Activated CD4-positive, alpha-beta T cell treated with anti-CD3 and anti-CD28 coated beads, Interleukin-2, Interleukin-6, amounts not matched to agents 100 ng/mL and 50 ng/mL, durations not matched to agents 16 hours and 8 hours (primary cell): ENCODE measurements at places on chromosomes 3 and 15.

- no peak for DNase-seq
These were observed 36.8 kb upstream of the NEO1 start for GRCh38 chr15:73015493-73015892.

DNA sequence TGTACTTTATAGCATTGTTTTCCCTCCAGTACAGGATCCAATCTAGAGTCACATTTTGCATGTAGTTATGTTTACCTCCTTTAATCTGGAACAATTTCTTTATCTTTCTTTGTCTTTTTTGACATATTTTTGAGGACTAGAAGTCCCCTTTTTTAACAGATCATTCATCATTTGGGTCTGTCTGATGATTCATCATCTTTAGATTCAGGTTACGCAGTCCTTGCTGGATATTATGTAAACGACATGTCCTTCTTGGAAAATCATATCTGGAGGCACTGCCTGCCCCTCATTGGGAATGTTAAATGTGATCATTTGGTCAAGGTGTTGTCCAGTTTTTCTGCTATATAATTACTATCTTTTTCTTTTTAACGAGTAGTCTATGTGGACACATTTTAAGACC, 18.3 kb downstream of the TGM4 start:
- DNase-seq = no peak

- no peak for DNase-seq
These were observed 73.8 kb downstream of the BDH1 start for GRCh38 chr3:197482001-197482400.

GRCh38 chr15:62841269-62841628, 201.3 kb upstream of the TPM1 start:
- DNase-seq = no peak

DNA sequence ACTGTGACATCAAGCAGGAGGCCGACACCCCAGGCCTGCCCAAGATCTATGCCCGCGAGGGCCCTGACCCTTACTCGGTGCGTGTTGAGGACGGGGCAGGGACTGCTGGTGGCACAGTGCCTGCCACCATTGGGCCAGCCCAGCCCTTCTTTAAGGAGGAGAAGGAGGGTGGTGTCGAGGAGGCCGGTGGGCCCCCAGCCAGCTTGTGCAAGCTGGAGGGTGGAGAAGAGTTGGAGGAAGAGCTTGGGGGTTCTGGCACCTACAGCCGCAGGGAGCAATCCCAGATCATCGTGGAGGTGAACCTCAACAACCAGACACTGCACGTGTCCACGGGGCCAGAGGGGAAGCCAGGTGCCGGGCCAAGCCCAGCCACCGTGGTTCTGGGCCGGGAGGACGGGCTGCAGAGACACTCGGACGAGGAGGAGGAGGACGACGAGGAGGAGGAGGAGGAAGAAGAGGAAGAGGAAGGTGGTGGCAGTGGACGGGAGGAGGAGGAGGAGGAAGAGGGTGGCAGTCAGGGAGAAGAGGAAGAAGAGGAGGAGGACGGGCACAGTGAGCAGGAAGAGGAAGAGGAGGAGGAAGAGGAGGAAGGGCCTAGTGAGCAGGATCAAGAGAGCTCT, 5.4 kb downstream of the ZBTB47 start:
- no peak for DNase-seq

- DNase-seq = peak; percentile 83
These were observed 5.9 kb downstream of the STARD9 start for GRCh38 chr15:42581272-42581730.

GRCh38 chr15:85044251-85044853, 62.7 kb downstream of the PDE8A start:
- DNase-seq = peak; percentile 50

GRCh38 chr15:70103880-70104626, 6.3 kb upstream of the TLE3 start:
- DNase-seq = no peak

GRCh38 chr3:69320871-69321271, 65.0 kb downstream of the FRMD4B start:
- no peak for DNase-seq

DNA sequence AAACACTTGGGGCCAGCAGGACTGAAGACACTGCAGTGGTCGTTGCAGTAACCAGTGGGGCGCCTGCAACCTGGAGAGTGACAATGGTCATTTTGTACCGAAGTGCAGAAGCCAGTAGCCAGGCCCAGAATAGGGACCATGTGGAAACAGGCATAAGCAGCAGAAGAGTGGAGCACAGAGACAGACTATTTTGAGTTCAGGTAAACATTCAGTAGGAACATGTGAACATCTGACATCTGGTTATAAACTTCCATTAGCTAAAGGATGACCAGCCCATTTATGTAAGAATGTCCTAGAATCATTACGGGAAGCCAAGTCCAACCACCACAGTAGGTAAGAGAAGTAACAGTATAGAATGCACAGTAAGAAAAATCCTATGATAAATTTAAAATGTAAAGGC, 32.4 kb upstream of the TKT start:
- DNase-seq = no peak

DNA sequence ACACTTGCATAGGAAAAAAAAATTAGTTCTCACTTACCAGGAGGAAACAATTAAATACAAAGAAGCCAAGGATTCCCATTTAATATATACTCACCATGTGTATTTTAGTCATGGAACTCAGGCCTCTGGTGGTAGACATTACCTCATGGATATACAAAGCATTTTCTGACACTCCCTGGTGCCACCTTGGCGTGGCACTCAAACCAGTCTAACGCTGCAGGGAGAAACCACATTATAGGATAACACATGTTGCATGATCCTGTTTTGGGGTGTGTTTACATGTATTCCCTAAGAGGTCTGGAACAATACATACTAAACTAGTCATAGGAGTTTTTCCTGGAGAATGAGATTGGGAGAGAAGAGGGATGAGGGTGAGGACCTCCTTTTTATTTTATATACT, 5.9 kb upstream of the RTF1 start:
- DNase-seq = no peak

GRCh38 chr15:68402432-68403160, 29.4 kb downstream of the ITGA11 start:
- no peak for DNase-seq

- DNase-seq = no peak
These were observed 31.1 kb upstream of the UBE2E2 start for GRCh38 chr3:23172059-23172458.

- no peak for DNase-seq
These were observed 164.5 kb downstream of the VGLL4 start for GRCh38 chr3:11479221-11479620.

DNA sequence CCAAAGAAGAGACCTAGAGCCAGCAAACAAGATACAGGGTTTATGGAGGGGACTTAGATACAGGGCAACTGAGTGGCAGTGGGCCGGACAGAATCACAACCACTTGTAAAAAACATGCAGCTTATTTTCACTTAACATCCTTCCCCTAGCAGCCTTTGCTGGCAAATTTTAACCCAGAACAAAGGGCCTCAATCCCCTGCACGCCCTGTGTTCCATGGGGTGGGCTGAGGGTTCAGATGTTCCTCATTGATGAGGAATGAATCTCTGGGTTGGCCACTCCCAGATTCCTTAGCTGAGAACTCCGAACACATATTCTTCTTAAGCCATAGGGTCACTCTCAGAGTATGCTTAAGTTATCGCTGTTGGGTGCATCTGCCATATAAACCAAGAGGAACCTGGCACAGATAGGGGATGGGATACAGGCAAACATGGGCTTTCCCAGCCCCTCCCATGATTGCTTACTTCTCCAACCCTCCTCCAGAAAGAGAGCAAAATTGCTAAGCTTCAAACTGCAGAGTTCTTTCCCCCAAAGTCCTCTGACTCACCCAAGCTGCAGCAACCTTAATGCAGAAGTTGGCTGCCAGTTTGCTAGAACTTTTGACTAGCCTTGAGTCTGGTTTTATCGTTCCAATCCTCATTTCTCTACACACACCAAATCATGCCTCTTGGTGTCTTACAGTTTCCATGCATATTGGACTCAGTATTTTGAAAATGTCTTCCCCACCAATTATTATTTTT, 146.9 kb downstream of the CD47 start:
- DNase-seq = no peak

- no peak for DNase-seq
These were observed 57.0 kb upstream of the CMSS1 start for GRCh38 chr3:99760629-99761028.

DNA sequence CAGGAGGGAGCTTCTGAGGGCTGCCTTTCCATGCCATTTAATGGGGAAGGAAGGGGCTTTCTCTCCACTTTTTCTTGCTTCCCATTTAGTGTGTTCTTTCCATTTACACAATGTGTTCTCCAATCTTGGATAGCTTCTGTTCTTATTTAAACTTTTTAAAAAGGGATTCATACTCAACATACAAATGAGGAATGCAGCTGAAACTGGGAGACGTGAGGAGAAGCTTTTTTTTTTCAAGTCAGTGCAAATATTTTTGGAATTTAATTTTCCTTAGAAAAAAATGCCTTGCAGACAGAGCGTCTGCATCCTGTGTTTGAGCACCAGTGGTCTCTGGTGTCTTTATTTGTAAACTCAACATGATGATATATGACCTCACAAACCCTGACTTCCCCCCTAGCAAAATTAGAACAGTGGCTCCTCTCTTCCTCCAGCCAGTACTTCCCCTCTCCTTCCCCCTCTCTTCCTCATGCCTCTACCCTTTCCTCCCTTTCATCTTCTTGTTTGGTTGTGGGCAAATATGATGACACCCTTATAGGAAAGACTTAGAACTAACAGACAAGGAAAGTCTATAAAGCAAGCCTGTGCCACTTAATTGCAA, 48.1 kb upstream of the PCSK6 start:
- DNase-seq = no peak

- no peak for DNase-seq
These were observed 24.2 kb upstream of the CAPN3 start for GRCh38 chr15:42335074-42335473.

DNA sequence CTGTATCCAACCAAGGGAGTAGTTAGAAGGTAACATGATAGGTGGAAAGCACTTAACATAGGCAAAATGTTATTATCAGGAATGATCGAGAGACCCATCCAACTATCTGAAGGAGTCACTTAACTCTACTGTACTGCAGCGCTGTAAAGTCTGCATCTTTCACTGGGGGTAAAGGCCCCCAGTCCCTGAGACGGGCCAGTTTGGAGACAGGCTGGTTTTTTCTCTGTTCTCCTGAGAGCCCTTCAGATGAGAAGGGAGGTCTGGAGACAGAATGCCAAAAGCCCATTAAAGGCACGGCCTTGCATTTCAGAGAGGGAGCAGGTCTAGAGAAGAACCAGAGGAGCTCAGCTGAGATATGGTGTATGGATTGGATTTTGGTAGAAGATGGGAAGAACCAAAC, 71.3 kb upstream of the CGNL1 start:
- DNase-seq = no peak

GRCh38 chr3:152100491-152101132, 168.1 kb upstream of the MBNL1 start:
- DNase-seq = peak; percentile 53

- DNase-seq = no peak
These were observed 9.7 kb downstream of the MAGI1 start for GRCh38 chr3:66029014-66029413.

GRCh38 chr15:47349179-47349578, 368.1 kb upstream of the SEMA6D start:
- no peak for DNase-seq

DNA sequence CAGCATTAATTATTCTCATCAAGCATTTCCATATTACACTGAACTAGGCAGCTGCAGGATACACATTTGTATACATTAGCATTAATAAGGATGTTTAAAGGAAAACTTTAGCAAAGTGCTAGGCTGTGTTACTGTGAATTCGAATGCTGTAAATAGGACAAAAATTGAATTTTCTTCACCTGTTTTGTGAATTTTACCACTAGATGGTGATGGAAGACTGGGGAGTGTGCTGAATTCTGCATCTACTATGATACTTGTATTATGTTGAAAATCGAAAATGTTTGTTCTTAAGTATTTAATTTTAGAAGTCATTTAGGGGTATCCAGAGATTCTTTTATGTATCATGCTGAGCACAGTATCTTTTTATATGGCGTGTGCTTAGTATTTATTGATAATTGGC, 12.3 kb upstream of the P2RY14 start:
- no peak for DNase-seq

DNA sequence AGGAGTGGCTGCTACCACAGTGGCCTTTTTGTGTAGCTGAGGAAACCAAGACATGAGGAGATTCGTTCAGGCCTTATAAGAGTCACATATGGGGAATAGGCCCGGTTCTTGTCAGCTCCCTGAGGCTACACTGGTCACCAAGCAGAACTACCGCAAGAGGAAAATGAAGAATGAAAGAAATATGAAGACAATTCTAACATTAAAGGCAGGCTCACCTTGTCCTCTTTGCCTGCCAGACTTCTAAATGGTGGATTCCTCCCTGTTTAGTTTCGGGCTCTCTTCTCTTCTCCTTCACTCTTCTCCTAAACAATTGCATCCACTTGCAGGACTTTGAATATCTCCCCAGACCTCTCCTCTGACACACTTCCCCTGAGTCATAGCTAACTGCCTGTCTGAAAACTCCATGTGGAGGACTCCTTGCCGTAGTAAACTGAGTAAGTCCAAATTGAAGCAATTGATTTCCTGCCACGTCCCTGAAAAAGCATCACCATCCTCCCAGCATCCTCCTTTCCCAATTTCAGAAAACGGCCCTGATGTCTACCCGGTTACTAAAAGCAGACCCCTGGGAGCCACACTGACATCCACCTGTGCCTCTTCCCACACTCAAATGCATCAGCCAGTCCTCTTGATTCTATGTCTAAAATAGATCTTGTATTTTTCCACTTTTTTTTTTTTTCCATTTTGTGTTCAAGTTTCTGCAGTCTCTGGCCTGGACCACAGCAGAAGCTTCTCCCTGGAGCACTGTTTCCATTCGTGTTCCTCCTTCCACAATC, 30.3 kb upstream of the VEPH1 start:
- no peak for DNase-seq

- no peak for DNase-seq
These were observed 522.2 kb downstream of the ROBO2 start for GRCh38 chr3:77562089-77562488.

GRCh38 chr3:124619887-124620599, 110.2 kb upstream of the UMPS start:
- DNase-seq = peak; percentile 28

- no peak for DNase-seq
These were observed 32.2 kb downstream of the RPLP1 start for GRCh38 chr15:69484837-69485236.

DNA sequence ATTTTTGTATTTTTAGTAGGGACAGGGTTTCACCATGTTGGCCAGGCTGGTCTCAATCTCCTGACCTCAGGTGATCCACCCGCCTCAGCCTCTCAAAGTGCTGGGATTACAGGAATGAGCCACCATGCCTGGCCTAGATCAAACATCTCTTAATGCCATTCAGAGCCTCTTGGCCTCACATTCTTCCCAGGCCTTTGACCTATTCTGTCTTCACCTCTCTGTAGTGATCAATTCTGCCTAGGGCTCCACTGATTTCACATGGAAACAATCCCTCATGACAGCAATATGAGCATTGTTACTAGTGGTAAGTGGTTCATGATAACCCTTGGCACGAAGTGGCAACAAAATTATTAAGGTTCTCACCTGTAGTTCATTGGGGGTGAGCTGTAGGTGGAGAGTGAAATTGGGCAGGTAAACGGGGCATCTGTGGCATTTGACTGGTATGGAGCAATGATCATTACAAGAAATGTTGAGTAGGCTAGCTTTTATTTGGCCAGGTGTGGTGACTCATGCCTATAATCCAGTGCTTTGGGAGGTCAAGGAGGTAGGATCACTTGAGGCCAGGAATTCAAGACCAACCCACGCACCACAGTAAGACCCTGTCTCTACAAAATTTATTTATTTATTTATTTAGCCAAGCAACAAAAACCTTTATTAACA, 4.8 kb upstream of the ARPIN start:
- DNase-seq = no peak

- DNase-seq = peak; percentile 7
These were observed 265.9 kb downstream of the SHQ1 start for GRCh38 chr3:72582211-72582878.

GRCh38 chr3:128624526-128625138, 26.0 kb downstream of the RPN1 start:
- no peak for DNase-seq
